Activated naive CD8-positive, alpha-beta T cell treated with anti-CD3 and anti-CD28 coated beads, Interleukin-2, amount 10 ng/mL, durations not matched to agents 7 days and 5 days (primary cell): ENCODE measurements at places on chromosomes 3 and 15.

DNA sequence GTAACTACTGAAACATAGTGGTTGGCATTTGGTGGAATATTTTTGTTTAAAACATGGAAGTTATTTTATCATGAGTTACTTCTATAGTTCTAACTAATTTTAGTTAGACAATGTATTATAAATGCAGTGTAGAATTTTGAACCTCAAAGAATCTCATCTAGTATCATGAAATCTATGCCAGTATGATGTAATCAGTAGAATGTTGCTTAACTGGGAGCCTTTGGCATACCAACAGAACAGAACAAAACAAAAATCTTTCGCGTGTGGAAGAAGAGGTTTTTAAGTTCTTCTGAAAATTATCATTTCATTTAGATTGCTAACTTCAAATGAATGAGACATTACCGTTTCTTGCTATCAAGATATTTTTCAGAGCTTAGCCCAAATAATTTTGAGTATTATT, 98.4 kb upstream of the LRRFIP2 start:
- no peak for DNase-seq

GRCh38 chr15:67232591-67232990, 21.9 kb downstream of the AAGAB start:
- no peak for DNase-seq

GRCh38 chr3:121834157-121834670, 646 bp downstream of the IQCB1 start:
- DNase-seq = peak; percentile 35

- DNase-seq = no peak
Measured at GRCh38 chr15:91921843-91922198, 68.3 kb downstream of the SLCO3A1 start.

DNA sequence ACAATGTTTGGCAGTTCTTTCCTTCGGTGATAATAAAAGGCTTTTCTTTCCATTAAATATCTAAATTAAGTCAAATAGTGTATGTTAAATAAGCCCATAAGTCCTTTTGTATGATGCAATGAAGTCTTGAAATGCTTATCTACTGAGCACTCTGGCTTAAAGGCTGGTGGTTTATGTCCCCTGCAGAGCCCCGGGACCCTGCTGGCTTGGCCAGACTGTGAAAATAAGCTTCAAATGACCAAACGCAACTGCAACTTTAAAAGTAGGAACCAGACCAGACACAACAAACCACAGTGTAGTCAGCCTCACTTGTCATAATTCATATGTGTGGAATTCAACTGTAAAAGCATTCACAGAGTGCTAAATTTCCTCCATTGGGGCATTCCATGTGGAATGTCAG, 72.5 kb downstream of the FOXP1 start:
- DNase-seq = no peak

DNA sequence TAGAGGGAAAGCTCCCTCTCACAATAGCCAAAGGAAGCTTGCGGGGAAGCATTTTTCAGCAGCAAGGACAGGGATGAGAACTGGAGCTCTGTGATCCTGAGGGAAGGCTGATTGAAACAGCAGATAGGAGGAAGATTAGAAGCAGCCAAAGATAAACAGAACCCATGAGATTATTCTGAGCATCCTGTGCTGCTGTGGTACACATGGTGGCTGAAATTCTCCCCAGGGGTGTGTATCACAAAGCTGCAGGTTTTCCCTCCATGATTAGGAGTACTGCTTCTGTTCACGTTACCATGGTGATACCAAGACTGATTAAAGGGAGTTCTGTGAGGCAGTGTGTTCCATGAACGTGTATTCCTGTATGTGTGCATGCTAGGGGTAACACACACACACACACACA, 30.3 kb upstream of the PSMD6 start:
- no peak for DNase-seq

DNA sequence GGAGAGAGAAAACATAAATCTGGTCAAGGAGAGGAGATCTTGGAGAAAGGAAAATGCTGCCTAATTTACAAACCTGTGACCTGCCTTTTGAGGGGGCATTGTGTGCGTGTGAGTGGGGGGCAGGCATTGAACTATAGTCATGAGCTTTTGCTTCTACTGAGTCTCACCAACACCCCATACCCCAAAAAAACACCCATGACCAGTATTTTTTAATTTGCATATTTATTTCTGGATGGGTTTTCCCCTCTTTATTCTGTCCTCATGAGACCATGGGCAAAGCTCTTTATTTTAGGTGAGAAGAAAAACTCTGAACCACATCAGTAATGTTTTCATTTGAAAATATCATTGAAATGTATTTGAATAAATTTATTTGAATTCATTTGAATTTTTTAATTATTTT, 20.6 kb downstream of the CD80 start:
- no peak for DNase-seq

GRCh38 chr3:132083159-132083558, 48.3 kb upstream of the CPNE4 start:
- no peak for DNase-seq

- no peak for DNase-seq
Measured at GRCh38 chr15:45156744-45157455, 27.1 kb downstream of the DUOX1 start.
